Heart right ventricle (tissue), 16 donors: ENCODE measurements at places on chromosomes 11 and 22. TPM values are rescaled to one million over a fixed set of nuclear protein-coding genes. Genes with fewer than 3 reads are reported as not detected.

DNA sequence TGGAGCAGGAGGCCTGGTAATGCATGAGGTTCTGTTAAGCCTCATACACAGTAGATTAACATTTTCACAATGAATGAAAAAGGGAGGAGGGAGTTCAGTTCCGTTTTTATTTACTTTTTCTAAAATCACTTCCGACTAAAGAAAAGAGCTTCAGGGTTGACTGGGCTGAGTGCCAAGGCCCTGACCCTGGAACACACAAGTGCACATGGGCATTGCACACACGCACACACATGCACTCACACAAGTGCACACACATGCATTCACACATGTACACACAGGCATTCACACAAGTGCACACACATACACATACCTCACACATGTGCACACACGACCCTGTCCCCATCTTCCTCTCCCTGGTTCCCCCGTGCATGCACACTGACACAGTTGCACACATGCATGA lies 303.3 kb downstream of the BRD1 start:
- DNase-seq = no peak

IFITM10 gene
- 2.4 TPM for total RNA-seq

MUC6 gene
- total RNA-seq = not detected

DNA sequence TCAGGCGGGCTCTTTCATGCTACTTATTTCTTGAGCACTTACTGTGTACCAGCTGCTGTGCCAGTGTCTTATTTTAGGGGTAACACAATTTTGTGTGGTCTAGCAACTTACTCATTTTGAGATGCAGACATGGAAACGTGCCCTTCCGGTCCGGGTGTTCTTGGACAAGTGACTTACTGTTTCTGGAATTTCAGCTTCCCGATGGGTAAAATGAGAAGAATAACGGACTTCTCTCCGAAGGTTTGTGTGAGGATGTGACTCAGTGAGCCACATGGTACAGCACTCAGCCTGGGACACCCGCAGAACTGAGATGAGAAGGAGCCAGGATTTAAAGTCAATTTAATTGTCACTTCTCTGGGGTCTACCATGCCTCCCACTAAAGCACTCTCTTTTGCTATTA lies 114.5 kb upstream of the SYT13 start:
- DNase-seq = no peak

CPT1A gene
- 34.3 TPM for total RNA-seq

DGAT2 gene
- total RNA-seq = 8.2 TPM

DNA sequence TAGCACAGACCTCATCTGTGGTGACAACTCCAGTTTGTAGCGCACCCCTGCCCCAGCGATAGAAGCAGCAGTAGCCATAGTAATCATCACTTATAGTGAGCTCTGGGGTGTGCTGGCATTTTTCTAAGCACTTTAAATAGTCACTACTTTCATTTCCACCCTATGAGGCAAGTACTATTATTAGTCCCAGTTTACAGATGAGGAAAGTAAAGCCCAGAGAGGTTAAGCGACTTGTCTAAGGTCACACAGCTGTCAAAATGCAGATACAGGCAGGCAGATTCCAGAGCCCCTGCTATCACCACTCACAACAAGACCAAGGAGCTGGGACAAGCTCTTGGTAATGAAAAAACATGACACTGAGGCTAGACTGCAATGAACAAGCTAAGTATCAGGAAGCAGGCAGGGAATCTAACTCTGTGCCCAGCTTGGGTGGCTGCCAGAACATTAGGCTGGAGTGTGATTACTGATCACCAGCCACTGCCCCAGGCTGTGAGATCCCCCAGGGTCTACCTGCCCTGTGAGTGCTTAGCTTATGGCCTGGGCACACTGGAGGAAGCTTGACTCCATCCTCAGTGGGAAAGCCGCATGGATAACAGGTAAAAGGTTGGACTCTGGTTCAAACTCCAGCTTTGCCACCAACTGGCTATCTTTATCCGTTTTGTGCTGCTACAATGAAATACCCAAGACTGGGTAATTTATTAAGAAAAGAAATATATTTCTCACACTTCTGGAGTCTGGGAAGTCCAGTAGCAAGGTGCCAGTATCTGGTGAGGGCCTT lies 561.1 kb downstream of the MN1 start:
- no peak for DNase-seq

HBG2 gene
- total RNA-seq = not detected

DNA sequence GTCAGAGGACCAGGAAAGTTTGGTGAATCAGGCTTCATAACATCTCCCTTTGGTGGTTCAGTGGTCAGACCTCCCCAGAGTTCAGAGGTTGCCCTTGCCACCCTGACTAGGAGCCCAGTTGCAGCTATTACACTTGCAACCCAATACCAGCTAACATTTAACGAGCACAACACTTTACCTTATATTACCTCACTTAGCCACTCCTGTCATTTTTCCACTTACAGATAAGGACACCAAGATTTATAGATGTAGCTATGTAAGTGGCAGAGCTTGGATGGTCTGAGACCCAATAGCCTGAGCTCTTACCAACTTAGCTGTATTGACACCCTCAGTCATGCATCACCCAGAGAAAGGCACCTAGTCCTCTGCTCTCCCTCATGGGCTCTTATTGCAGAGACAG lies 234.7 kb downstream of the INSC start:
- no peak for DNase-seq

GRCh38 chr11:45298718-45299117 lies 12.6 kb upstream of the SYT13 start:
- DNase-seq = no peak

TPST2 gene
- 26.8 TPM for total RNA-seq

GRCh38 chr11:58926251-58926650 lies 13.0 kb upstream of the GLYATL1 start:
- DNase-seq = no peak
